ENCODE measurements at places on chromosomes 6 and 20.

GRCh38 chr20:41248368-41249024 lies 69.0 kb downstream of the ZHX3 start:
- no peak for DNase-seq

DNA sequence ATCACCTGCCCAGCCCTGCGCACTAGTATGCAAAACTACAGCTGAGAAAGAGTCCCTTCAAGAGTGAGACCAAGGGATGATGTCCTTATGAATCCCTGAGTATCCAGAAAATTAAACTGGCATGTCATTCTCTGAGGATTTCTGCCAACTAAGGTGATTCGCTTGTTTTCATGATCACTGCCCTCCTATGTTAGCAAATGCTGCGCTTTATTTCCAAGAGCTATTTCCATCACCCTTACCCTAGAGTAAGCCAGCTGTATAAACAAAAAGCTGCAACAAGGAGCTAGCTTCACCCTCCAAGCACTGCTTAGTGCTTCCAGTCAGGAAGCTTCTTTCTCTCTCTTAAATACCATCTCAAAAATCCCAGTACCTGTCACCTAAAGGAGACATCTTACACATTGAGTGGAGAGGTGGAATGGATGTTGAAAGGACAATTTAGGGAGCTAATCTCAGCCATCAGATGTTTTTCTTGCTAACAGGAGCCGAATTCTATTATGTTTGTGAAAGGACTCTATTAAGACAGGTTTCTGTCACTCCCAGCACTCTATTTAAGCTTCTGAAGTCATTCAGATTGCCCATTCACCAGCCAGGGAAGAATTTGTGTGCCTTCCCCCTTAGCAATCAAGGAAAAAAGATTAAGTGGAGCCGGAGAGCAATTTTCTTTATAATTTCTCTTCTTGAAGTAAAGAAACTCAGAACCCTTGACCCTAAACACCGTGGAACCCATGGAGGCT lies 322.2 kb downstream of the NRN1 start:
- DNase-seq, result peak; percentile 20

GRCh38 chr6:160634706-160635105 lies 29.4 kb downstream of the LPA start:
- DNase-seq, result peak; percentile 18

DNA sequence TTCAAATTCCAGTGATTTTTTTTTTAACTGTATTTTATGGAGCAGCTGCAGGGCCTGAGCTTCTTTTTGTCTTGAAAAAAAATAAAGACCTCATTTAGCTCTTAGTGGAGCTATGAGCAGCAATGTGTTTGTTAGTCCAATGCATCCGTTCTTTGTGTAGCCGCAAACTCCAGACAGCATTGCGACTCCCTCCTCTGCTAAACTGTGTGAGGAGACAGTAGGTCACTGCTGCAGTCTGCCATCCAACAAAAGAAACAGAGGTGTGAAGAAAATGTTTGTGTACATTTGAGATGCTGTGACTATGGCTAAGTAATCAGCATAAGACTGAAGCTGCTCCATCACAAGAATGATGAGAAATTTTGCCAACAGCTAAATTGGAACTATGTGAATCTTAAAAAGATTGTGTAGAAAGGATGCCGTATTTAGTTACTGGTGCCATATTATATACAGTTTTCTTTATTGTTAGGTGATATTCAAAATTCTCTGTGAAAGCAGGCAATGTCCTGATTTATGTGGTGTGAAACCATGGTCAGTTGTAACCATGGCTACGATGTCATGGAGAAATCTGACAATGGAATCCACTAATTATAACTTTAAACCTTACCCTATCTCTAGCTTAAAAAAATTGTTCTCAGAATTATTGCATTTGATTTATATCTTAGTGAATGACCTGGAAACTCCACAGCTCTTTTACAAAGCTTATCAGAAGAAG lies 428.8 kb upstream of the EPHA7 start:
- no peak for DNase-seq

GRCh38 chr20:57280221-57280620 lies 13.8 kb upstream of the BMP7 start:
- DNase-seq, result no peak

DNA sequence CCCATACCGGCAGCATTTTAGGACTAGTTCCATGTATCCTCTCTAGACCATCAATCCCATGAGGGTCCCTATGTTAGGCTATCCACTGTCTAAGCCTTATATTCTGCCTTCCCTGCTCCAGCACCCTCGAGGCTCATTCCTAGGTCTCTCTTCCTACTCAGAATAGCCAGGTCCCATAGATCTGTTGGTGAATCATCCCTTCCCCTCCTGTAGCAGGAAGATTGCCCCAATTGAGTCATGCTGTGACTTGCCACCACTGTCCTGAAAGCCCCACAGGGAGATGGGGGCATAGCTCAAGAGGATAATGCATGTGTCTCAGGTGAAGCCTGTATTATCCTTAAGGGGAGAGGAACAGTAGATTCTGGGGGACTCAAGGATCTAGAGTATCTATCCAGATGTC lies 143.1 kb upstream of the MOCS1 start:
- no peak for DNase-seq

DNA sequence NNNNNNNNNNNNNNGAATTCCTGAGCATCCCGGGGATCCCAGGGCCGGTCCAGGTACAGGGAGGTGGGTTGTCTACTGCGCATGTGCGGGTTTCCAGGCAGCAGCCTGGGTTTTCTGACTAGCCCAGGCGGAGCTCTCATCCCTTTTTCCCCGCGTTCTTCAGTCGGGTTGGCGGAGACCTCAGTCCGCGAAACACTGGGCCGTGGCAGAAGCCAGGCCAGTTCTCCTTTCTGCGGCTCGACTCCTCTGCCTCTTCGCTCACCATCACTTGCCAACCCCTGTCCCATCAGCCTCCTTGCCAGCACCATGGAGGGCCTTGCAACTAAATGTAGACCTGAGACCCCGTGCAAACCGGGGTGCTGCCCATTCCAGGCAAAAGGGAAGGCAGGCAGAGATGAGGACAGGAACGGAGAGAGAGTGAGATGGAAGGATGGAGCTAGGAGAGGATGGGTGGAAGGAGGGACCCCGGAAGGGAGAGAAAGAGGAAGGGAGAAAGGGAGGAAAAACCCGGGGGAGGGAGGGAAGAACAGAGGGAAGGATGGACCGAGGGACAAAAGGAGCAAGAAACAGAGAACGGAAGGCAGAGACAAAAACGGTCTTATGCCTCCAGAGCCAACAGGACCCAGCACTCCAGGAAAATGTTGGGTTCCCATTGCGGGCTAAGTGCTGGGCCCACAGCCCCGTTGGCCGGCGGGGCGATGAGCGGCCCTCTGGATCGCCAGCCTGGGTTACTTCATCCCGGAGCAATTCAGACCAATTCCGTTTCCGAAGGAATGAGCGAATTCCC lies 445.4 kb upstream of the DEFB115 start:
- DNase-seq, result peak; percentile 37

- no peak for DNase-seq
Observed at GRCh38 chr6:45314146-45314545, 14.0 kb upstream of the RUNX2 start.

Measured in fibroblast of skin of abdomen (primary cell).